ENCODE measurements at places on chromosomes 12 and 14.

GRCh38 chr12:47391566-47391965 is 311.8 kb upstream of the AMIGO2 start:
- DNase-seq, result no peak

- DNase-seq, result no peak
Observed at GRCh38 chr12:79850610-79851299, 84.1 kb downstream of the PPP1R12A start.

DNA sequence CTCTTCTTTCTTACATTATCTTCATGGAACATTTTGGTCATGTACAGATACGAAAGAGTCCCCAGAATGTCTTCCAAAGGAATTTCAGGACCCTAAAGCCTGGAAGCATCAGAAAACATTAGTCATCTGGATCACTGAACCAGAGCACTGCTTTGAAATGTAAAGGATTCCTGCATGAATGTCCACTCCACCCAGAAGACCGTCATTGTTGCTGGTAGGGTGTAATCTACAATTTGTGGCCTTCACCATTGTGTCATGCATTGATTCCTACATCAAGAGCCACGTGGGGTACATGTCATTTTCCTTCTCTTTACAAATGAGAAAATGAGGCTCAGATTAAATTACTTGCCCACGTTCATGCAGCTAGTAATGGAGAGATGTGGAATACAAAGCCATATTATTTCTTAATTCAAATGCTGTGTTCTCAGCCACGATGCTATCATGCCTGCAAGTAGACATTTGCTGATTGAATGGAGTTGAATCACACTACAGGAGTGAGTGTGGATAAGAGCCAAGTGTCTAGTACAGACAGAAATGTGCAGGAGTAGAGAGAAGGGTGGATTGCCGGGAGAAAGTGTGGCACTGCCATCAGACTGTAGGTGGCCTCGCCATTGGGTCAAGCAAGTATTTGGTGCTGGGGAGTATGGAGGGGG is 231.2 kb downstream of the C12orf75 start:
- DNase-seq, result no peak

GRCh38 chr12:115946867-115947695 is 330.4 kb downstream of the MED13L start:
- DNase-seq, result no peak

- peak; percentile 14 for DNase-seq
Observed at GRCh38 chr14:92556255-92556741, 42.7 kb downstream of the RIN3 start.

DNA sequence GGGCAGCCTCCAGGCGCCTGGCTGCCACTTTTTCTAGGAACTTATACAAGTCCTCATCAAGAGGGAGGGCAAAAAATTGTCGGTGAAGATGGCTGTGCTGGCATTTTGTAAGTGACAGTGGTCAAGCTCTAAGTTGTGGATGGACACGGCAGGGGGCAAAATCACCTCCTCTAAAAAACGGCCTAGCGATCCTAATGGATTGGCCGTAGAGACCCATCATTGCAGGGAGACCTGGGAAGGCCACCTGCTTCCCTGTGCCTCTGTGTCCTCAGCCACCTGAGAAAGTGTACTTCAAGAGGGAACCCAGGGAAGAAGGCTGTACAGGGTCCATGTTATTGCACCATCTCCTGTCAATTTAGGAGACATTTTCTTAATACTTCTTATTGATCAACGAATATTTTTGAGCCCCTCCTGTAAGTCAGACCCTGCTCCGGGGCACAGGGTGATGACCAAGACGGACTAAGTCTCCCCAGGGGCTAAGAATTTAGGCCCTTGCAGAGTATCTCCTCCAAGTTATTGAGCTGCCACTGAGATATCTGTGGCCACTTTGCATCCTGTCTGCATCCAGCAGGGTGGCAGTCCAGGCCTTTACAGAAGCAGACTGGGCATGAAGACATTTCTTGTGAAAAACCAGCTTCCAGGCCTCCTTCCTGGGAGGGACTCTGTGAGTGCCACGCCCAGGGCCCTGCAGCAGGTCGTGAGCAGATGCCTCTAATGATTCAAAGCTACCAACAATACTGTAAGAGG is 40.5 kb downstream of the PSMA6 start:
- DNase-seq, result no peak

DNA sequence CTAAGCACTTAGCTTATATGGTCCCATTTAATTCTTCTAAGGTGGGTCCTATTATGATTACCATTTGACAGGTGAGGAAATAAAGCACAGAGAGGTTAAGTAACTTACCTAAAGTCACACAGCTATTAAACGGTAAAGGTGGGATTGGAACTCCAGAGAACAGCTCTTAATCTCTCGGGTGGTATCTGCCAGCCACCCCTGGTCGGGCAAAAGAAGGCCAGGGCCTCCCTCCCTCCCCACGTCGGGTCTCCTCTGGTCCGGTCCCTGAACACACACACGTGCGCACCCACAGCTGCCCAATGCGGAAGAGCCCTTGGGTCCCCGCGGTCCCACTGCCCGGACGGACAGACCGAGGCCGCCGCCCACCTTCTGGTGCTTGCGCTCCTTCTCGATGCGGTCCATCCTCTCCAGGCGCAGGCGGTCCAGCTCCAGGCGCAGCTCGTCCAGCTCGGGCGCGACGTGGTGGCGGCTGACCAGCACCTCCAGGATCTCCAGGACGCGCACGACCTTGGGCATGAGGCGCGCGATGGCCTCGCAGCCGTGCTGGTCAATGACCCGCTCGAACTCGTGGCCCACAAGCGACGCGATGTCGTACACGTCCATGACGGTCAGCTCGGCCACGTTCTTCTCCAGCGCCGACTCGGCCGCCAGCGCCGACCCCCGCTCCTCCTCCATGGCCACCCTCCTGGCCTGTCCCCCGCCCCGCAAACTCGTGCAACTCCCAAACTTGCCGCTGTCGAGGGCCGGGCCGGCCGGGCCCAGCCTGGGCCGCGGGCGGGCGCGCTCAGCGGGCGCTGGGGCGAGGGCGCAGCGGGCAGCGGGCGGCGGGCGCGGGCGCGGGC is 490 bp downstream of the RILPL1 start:
- DNase-seq, result no peak

GRCh38 chr12:18262514-18262913 is 1.2 kb downstream of the PIK3C2G start:
- DNase-seq, result no peak

DNA sequence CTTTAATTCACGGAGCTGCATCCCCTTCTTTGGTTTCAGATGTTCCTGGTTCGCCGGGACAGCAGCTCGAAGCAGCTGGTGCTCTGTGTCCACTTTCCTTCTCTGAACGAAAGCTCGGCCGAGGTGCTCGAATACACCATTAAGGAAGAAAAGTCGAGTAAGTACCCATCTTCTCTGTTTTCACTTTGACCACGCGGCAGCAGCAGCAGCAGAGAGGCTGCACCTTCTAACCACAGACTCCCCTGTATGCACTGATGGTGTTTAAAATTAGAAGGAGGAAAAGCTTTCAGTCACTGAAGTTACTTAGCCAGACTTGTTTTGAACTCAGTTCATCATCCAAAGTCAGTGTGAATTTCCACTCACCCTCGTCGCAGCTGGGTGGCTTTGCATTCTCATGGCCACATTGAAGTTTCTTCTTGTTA is 63.8 kb downstream of the RIN3 start:
- no peak for DNase-seq

GRCh38 chr12:50411051-50411660 is 10.5 kb downstream of the LARP4 start:
- DNase-seq, result no peak

GRCh38 chr14:64566651-64567122 is 16.9 kb downstream of the PPP1R36 start:
- DNase-seq, result no peak

DNA sequence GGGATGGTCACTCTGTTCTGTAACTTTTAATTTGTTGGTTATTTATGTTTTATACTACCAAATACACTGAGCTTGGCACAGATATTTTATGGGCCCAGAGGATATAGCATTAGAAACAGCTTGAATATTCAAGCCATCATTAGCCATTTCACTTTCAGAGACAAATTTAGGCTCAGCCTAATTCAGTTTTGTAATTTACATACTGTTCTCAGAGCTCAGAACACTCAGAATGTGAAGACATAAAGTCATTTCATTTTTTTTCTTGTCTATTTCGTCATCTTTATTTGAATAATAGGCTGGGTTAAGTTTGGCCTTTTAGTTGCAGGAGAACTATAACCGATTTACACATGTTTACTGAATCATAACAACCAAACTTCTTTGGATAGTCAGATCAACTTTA is 361.7 kb downstream of the SNAPC1 start:
- DNase-seq, result no peak

Measured in non-pigmented ciliary epithelial cell (primary cell).